ENCODE measurements at places on chromosomes 2 and 18.

GRCh38 chr18:60329131-60329530, 43.4 kb downstream of the MC4R start:
- DNase-seq = no peak

- peak; percentile 49 for DNase-seq
Observed at GRCh38 chr18:49510393-49511115, 23.5 kb upstream of the C18orf32 start.

- DNase-seq = no peak
Observed at GRCh38 chr18:4181086-4181485, 274.0 kb downstream of the DLGAP1 start.

DNA sequence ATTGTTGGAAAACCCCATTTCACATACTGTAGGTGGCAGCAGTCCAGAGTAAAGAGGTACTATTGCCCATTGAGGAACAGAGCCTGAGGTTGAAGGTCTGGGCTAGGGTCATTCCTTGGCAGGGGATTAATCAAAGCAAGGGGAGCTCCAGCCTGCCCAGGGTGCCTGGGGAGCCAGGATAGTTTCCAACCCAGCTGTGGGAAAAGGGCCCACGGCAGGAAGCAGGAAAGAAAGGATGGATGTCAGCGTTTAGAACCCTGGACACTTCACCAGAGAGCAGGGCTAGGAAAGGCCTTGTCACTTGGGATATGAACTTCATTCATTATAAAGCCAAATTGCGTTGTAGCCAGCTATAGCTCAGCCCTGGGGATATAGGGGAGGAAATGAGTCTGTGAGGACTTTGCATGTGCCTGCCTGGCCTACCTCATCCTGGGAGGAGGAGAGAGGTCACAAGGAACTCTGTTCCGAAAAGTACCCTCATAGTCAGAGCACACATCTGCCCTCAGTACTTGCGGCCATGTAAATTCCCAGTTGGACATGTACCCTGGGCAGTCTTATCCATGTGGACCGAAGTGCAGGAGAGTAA, 140.2 kb upstream of the COPS8 start:
- no peak for DNase-seq

- DNase-seq = no peak
Observed at GRCh38 chr2:82055846-82056245, 1751.3 kb upstream of the LRRTM1 start.

- no peak for DNase-seq
Observed at GRCh38 chr2:222714361-222715241, 43.1 kb downstream of the MOGAT1 start.

DNA sequence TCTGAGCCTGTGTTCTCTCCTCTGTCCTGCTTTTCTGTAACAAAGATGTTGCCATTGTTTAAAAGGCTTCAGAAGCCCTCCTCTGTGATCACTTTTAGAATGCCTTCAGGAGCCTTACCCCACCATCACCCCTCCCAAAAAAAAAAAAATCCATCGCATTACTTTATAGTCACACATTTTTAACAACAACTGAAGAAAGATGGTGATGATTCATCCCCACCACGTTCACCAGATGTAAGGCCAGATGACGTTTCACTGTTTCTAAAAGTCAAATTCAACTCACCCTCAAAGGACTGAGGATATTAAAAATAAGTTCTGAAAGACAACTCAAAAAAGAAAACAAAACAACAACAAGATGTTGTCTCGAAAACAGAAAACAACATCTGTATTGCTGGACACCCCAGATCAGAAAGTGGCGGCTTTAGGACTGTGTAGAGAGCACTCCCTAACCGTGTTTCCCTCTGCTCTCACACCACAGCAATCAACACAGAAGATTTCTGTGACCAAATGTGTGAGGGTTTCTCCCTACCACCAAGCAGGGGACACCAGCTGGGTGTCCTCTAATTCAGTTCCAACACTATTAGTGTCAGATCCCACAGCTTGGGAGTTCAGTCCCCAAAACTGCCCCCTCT, 61.9 kb upstream of the CREB1 start:
- no peak for DNase-seq

GRCh38 chr2:226991663-226992062, 155.8 kb downstream of the RHBDD1 start:
- DNase-seq = no peak

GRCh38 chr2:27735263-27735904, 36.1 kb upstream of the MRPL33 start:
- DNase-seq = peak; percentile 29

DNA sequence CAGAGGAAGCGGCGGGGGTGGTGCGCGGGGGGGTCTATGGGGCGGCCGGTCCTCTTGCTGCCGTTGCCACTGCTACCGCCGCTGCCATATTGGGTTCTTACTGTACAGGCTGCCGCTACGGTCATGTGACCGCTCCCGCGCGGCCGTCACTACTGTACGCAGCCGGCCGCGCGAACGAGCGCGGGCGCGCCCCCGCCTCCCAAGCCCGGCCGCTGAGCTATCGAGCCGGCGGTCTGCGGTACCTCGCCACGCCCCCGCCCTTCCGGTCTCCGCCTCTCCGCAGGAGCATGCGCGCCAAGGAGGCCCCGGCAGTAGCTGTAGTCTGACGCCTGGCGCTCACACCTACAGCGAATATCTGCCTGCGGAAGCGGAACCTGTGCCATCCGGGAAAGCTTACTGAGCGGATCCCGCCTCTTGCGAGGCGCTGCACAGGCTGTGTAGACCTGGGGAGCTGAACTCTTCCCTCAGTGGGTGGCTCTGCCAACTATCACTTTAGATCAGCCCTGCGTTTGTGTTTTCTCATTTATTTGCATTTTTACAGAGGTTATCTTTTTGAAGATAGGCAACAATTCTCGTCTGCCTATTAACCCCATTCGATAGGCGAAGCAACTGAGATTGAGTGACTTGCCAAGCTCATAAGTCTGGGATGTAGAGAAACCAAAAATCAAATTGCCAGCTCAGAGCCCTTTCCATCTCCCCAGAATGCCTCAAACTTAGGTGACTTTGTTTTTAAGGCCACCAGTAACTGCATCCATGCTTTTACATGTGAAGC, at the start of gene ASXL2:
Gene ASXL2, minus strand, starts transcription at position 127 of the 772 bp plus-strand sequence. CDS start 265 bp downstream, outside the sequence.
- DNase-seq = peak; percentile 99

- DNase-seq = no peak
Observed at GRCh38 chr2:148303161-148303560, 282.3 kb downstream of the MBD5 start.

DNA sequence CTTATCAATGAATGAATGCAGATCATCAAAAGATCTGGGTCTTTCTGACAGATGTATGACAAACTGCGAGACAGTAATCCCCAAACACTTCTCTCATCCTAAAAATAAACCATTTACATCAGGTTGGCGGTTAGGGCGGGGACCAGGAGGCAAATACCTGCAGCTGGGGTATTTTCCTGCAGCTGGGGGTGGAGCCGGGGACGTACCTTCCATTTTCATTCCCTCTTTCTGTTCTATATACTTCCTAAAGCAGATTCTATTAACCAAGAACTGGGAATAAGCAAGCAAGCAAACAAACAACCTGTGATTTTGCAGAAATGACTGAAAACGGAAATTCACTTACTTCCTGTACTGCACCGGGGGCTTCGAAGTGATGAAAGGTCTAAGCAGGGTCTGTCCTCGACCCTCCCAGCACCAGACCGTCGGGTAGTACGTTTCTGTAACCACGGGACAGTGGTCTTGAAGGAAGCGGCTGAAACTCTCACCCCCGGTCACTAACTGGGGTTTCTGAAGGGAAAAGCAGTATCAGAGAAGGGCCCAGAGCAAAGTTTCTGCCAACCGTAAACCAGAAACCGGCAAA, 1.2 kb downstream of the ABHD3 start:
- DNase-seq = no peak

GRCh38 chr18:52617931-52618330, 277.9 kb downstream of the DCC start:
- DNase-seq = no peak

DNA sequence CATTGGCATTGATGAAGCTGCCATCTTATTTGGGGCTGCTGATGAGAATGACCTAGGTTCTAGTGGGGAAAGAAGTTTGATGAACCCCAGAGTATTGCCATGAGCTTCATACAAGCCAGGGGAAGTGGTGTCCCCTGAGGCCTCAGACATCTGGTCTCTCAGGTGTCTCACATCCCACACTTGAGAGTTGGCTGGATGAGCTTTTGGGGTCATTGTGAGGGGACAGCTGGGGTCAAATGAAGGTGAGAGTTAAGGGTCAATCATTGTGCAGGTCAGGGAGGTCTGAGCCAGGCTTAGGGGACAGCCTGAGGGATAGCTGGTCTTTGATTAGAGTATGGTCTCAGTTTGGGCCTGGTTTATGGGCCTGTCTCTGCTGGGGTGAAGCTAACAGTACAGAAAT, 336.5 kb downstream of the CYP26B1 start:
- DNase-seq = no peak

DNA sequence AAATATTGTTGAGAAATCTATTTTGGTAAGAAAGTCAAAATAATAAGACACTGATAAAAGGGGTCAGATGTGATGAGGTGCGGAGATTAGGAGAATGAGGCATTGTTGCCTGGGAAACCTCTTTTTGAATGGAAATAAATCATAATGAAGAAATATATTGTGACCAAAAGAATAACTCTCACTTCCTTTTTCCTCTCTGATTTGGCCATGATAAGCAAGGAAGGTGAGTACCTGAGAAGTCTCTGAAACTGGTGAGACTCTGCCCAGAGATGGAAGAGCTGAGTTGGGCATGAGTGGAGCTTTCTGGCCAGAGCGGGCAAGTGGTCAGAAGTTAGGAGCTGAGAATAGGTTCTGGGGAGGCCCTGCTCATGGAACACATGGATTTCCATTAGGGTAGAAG, 11.8 kb downstream of the LAMA3 start:
- no peak for DNase-seq

DNA sequence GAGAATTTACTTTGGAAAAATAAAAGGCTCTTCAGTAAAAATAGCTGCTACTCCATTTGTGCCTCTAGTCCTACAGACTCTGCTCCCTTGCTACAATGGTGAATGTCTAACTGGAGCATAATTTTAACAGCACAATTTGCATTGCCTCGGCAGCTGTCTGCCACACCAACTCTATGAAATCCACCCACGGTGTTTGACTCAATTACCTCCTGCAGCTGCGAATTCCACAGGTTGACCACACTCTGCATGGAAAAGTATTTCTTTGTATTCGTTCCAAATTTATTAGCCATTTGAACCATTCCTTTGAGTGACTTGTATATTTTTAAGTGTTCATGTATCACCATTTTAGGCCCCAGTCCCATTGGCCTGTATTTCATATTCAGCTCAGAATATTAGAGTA, 182.1 kb upstream of the CCDC68 start:
- DNase-seq = no peak

DNA sequence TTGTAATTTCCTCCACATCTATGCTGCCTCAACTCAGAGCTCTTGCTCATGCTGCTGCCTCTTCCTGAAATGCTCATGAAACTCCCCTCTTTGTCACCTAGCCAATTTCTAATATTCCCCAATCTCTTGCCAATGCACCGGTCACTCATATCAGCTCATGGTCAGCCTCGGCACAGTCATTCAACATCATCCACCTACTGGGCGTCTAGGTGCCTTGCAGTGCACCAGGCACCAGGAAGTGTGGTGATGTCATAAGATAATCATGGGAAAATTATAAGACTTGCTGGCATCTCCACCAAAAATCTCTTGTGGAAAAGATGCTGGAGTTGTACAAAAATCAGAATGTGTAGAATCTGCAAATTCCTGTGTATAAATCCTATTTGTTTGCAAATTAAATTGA, 52.6 kb upstream of the RAB27B start:
- DNase-seq = no peak

GRCh38 chr18:73199151-73199550, 331.4 kb upstream of the NETO1 start:
- DNase-seq = no peak

All from T-cell (primary cell).